ENCODE measurements at places on chromosomes 4 and X. TPM values are rescaled to one million over a fixed set of nuclear protein-coding genes. Genes with fewer than 3 reads are reported as not detected.

DNA sequence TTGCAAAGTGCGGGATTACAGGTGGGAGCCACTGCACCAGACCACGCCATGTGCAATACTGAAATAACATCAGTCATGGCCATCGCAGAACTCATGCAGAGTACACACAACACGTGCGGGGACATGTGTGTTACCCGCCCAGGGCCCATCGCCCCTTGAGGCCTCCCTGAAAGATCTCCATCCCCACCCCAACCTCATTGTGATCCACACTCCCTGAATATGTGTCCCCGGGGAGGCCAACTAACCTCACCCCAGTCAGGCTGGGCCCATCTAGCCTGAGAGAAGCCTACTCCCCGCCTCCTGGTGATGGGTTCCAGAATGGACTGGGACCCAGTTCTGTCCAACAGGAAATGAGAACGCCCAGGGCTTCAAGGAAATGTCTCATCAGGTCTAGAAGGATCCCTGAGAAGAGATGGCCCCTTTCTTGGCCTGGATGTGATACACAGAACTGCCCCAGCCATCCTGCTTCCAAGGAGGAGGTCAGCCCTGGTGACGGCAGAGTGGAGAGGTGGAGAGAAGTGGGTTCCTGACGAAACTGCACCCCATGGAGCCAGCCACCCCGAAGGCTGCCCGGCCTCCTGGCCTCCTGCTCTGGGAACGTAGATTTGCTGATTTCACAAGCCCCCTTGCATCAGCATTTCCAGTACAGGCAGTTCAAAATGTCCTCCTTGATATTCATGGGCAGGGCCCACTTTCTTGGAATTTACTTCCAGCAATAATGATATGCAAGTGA, 22.5 kb upstream of the CLDN24 start:
- H3K27me3 ChIP-seq = peaks cover 26% of the 10 kb centered on the region
- H3K4me1 ChIP-seq = peaks cover 17% of the 10 kb centered on the region
- no peak overlapping the region for H3K4me3 ChIP-seq
- H3K27ac ChIP-seq = no peak overlapping the region
- DNase-seq = no peak

- H3K36me3 ChIP-seq = no peaks in the 10 kb centered on the region
- H3K4me1 ChIP-seq = peaks cover 6% of the 10 kb centered on the region
- no peak overlapping the region for H3K27ac ChIP-seq
- H3K27me3 ChIP-seq = peaks cover 13% of the 10 kb centered on the region
- no peak for DNase-seq
Measured at GRCh38 chrX:68698942-68699341, 51.5 kb downstream of the STARD8 start.

Gene XK
- not detected for total RNA-seq

Gene ACE2
- not detected for total RNA-seq

Gene EFHC2
- 0.58 TPM for total RNA-seq

Gene CPZ
- not detected for total RNA-seq

GRCh38 chr4:151418385-151418784, 9.4 kb downstream of the FHIP1A start:
- H3K27ac ChIP-seq = no peak overlapping the region
- H3K36me3 ChIP-seq = no peaks in the 10 kb centered on the region
- H3K4me1 ChIP-seq = no peaks in the 10 kb centered on the region
- no peaks in the 10 kb centered on the region for H3K27me3 ChIP-seq

- H3K4me1 ChIP-seq = peaks cover 47% of the 10 kb centered on the region
- no peak overlapping the region for H3K4me3 ChIP-seq
- no peaks in the 10 kb centered on the region for H3K27me3 ChIP-seq
- no peak for DNase-seq
- H3K36me3 ChIP-seq = no peaks in the 10 kb centered on the region
Measured at GRCh38 chr4:7904952-7905915, 34.4 kb downstream of the AFAP1 start.

- no peaks in the 10 kb centered on the region for H3K36me3 ChIP-seq
- peaks cover 13% of the 10 kb centered on the region for H3K4me1 ChIP-seq
- no peak overlapping the region for H3K4me3 ChIP-seq
- DNase-seq = peak; percentile 47
Measured at GRCh38 chrX:46376246-46376885, 168.9 kb downstream of the ZNF674 start.
